Naive thymus-derived CD8-positive, alpha-beta T cell (primary cell): ENCODE measurements at places on chromosomes 2 and 18. TPM values are rescaled to one million over a fixed set of nuclear protein-coding genes. Genes with fewer than 3 reads are reported as not detected.

The TRAK2 gene
- 37.9 TPM for total RNA-seq

The POTEF gene
- total RNA-seq: not detected

The IL18R1 gene
- total RNA-seq: 0.39 TPM

The EFHD1 gene
- total RNA-seq: 5.1 TPM

The FER1L5 gene
- total RNA-seq: not detected

The RAB17 gene
- not detected for total RNA-seq

The NOSTRIN gene
- 0.55 TPM for total RNA-seq

The POTEI gene
- not detected for total RNA-seq

The IHH gene
- not detected for total RNA-seq

The NEDD4L gene
- 5.6 TPM for total RNA-seq

The SP140 gene
- total RNA-seq: 27.5 TPM

The BOK gene
- total RNA-seq: not detected

The STPG4 gene
- total RNA-seq: 1.0 TPM

The IL1B gene
- total RNA-seq: not detected

The SLC9A4 gene
- not detected for total RNA-seq

The ARID5A gene
- total RNA-seq: 100 TPM

The ADAM23 gene
- total RNA-seq: not detected

The ASB18 gene
- not detected for total RNA-seq

The RIT2 gene
- not detected for total RNA-seq

The OTX1 gene
- total RNA-seq: not detected

The ELOA2 gene
- not detected for total RNA-seq

The GCA gene
- total RNA-seq: 17.5 TPM

The GULP1 gene
- not detected for total RNA-seq
